ENCODE measurements at places on chromosomes 7 and 10. TPM values are rescaled to one million over a fixed set of nuclear protein-coding genes. Genes with fewer than 3 reads are reported as not detected.
A peak's percentile ranks its signal among the peaks of the same experiment; 100 is the strongest.

Gene INMT
- polyA plus RNA-seq: 3.4 TPM

Gene FGL2
- 50.7 TPM for polyA plus RNA-seq

Gene HTR7
- polyA plus RNA-seq: 3.1 TPM

Gene CASTOR2
- polyA plus RNA-seq: 8.1 TPM

Gene STAG3
- polyA plus RNA-seq: 31.0 TPM

Gene RTKN2
- polyA plus RNA-seq: 14.2 TPM

Gene STEAP1B
- 1.5 TPM for polyA plus RNA-seq

DNA sequence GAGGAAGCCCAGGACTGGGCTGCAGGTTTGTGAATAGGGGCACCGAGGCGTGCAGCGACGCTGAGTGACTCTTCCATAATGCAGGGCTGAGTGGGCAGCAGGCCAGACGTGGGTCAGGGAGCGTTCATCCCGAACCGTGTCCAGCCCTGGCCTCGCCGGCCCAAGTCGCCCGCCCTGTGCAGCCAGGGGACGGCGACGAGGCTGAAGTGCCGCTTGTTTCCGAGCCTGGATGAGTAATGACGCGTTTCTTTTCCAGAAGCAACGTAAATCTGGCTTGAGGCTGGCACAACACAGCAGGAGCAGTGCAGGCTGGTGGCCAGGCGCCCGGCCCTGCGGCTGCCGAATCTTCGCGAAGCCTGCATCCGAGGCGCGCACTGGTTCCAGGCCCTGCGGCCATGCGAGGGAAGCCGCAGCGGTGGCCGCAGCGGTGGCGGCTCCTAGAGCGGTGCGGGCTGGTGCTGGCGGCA is 74.0 kb upstream of the SEC61G start:
- no peak for DNase-seq

- no peak for DNase-seq
Measured at GRCh38 chr7:43750016-43750887, 8.2 kb upstream of the BLVRA start.

- DNase-seq: no peak
Measured at GRCh38 chr7:28296571-28297483, 115.5 kb upstream of the CREB5 start.

GRCh38 chr7:22771194-22771871 is 44.3 kb downstream of the IL6 start:
- DNase-seq: no peak

- DNase-seq: no peak
Measured at GRCh38 chr10:3215153-3215775, 42.7 kb upstream of the PITRM1 start.

DNA sequence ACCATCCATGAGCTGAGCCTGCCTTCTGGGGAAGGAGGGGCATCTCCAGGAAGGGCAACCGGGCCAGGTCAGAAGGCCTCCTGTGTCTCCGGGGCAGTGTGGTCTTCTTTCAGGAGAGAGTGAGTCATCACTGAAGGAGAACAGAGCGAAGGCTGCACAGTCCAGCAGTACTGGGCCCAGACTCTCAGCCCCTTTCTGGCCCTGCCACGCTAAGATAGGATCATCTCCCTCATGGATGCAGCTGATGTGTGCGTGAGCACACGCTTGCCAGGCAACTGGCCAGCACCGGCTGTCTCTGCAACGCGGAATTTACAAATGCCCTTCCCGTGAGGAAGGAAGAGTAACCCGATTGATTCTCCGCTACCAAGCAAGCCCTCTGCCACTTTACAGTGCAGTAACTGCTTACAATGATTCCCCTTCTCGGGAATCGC is 328.2 kb downstream of the TNS3 start:
- DNase-seq: peak; percentile 27

- DNase-seq: no peak
Measured at GRCh38 chr7:6165075-6165474, 107.3 kb downstream of the CYTH3 start.

DNA sequence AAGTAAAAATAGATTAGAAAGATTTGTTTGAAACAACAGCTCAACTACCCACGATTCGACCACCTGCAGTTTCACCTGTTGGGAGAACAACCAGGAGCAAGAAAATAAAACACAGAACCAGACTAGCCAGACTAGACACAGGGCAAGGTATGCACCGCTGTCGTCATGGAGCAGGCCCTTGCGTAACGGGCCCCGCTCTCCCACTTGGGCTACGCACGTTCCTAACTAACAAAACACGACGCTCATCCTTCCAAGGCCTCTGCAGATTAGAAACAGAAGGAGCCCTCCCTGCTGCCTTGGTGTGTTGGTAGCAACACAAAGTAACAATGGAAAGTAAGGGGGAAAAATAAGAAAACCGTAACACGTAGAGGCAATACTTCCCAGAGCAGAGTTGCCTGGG is 45.1 kb upstream of the ELMO1 start:
- DNase-seq: no peak

DNA sequence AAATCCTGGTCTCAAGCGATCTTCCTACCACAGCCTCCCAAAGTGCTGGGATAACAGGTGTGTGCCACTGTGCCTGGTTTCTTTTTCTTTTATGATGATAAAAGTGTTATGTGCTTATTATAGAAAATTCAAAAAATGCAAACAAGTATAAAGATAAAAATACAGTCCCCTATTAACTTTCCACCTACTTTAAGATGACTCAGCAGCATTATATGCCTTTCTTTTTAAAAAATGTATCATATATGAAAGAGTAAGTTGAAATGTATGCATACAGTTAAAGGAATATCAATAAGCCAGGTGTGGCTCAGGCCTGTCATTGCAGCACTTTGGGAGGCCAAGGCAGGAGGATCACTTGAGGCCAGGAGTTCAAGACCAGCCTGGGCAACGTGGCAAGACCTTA is 216.9 kb upstream of the GALNT17 start:
- no peak for DNase-seq

DNA sequence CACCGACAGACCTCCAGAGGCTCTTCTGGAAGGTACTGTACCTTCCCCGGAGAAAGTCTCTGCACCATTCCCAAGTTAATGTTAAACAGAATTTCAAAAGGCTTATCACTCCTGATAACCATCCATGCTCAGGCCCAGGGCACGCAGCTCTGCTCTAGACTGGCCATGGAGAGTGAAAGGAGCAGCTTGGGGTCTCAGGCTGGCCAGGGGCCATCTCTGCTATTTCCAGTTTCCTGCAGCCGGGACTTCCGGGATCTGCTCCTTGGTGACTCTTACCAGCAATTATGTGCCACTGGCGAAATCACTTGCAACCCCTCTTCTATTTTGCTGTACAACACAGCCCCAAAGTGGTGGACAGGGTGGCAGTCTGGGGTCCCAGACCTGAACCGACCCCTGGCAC is 6.0 kb downstream of the CLDN15 start:
- DNase-seq: no peak

DNA sequence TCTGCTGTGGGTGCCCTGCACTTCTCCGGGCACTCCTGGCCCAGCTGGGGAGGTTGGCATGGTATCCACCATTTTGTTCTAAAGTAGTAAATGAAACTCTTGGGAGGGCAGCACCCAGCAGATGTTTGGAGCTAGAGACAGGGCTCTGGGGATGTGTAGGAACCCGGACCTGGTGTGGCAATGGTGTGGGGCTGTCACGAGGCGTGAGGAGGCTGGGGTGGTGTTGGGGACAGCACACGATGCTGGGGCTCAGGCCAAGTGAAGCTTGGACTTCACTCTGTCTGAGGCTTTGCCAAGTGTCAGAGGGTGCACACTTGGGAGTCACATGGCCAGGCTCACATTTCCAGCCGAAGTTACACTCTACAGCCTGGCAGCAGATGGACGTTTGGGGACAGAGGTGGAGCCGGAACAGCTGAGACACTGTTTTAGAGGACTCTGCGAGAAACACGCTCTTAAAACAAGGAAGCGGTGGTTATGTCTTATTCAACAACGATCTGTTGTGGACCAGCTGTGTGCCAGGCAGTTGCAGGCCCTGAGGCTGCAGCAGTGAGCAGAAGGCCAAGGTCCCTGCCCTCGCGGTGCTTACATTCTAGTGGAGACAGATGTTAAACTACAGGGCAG is 118.2 kb downstream of the CUX1 start:
- no peak for DNase-seq

DNA sequence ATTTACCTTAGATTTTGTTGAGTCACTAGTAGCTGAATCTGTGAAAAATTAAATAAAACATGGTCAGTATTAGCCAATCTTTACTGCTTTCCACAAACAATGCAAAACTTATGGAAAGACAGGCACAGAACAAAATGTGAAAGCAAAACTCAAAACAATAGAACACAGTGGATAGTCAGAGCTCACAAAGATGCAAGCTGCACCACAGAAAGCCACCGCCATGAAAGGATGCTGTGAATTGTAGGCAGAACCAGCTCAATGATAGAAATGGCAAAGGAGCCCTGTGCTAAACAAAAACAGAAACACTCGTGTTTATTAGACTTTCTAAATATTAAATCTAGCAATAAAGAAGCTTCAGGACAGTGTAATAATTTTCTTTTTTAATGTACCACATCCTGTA is 134.4 kb downstream of the ARHGAP21 start:
- no peak for DNase-seq

DNA sequence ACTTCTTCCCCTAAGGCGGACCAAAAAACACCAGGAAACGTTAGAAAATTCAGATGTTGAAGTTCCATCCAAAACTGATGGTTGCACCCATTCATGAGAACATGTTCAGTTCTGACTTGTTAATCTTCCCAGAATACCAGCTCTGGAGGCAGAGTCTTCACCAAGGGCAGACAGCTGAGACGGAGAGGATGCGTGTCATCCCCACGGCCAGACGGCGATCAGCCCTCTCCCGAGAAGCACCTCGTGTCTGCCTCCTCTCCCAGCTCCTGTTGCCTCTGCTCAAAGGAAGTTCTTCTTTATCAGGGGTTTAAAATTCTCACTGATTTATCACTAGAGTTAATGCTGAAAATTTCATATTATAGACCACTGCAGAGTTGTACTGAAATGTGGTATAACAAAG is 269.7 kb downstream of the ZMYND11 start:
- DNase-seq: no peak

DNA sequence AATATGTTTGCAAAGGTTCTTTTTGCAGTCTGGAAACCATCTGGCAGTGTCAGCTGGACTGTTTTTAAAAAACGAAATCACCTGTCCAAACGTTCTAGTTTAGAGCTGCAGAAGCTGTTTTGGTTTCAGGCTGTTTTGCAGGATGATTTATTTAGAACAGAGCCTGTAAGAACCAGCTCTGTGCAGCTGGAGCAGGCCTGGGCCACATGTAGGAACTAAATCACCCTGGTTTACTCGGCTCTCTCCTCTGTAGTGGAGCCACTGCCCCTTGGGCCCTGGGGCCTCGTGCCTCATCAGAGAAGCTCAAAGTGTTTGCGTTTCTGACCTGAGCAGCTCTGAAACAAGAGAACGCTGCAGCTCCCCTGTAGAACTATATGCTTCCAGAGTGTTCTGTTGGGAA is 142.5 kb downstream of the ACTR3B start:
- no peak for DNase-seq

DNA sequence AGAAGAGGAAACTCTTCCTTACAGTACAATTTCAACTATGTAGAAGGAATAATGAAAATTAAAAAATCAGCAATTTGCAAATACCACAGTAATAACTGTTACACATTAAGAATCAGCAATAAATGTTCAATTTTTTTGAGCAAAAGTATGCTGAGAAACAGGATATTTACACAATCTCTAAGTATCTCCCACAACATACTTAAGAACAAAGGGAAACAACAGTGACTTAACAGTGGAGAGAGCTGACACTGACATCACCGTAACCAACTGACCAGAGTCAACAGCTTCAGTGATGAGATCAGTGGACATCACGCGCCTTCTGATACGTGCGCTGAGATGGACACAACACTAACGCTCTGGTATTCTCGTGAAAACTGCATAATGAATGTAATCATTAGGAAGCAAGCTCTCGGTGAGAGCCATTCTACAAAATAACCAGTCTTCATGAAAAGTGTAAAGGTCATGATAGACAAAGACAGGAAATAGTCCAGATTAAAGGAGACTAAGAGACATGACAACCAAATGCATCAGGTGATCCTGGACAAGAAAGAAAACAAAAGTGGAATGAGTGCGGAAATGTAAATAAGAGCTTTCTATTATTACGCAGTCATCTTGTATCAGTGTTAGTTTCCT is 82.6 kb downstream of the PIP4K2A start:
- no peak for DNase-seq

DNA sequence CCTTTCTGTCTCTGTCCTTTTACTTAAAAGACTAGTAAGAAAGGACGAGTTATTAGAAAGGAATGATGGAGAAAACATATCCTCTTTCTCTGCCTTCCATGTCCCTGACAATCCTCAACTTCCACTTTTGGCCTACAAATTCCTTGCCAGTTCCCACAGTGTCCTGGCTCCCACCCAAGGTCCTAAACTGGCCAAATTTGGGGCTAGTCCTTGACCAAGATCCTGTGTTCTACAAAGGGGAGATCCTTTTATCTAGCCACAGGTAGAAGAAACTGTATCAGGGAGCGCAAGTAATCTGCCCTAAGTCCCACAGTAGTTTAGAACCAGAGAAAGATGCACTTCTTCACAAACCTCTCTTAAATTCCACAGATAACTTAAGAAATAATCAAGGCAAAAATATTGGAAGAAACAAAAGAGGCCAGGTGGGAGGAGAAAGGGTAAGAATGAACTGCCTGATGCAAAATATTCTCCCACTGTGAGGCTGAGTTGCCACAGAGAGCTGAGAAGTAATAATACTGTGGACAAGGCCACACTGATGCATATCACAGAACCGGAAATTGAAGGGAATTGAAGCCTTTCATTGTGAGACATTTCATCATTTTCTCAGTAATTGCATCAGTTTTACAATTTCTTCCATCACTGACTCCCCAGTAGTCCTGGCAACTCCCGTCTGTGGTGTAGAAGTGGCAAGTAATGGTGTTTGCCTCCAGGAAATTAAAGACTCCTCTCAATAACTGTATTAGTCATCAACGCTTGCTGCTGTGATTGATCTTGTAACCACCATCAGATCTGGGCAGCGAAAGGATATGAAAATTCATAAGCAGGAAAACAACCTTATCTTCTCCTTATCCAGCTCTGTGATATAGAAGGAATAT is 47.2 kb downstream of the DNAJC12 start:
- DNase-seq: no peak

Measured in left renal pelvis (tissue), 4 donors.